Fibroblast of skin of right biceps (primary cell): ENCODE measurements at places on chromosomes 5 and 9.

DNA sequence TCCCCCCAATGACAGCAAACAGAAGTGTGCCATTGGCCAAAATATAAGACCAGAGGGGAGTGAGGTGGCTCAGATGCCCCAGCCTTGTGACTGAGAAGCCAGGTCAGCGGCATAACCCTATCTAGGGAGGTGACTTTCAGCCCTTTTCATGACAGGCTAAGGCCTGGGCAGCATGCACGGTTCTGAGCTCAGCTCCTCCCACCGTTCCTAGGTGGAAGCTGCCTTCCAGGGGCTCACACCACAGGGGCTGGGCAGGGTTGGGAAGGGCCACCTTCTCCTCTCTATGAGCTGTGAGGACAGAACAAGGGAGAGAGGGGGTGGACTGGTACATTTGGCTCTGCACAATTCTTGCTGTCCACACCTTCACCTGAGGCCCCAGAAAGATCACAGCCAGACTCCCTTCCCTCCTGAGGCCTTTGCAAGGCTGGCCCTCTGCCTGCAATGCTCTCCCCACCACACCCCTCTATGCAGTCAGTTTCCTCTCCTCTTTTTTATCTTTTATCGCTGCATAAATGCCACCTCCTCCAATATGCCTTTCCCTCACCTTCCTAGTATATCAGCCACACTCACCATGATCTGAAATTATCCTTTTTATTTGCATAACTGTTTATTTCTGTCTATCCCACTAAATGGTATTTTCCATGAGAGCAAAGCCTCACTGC is 5.1 kb upstream of the EGR1 start:
- DNase-seq: no peak

- DNase-seq: no peak
Measured at GRCh38 chr9:89501311-89501898, 3.5 kb upstream of the SEMA4D start.

- DNase-seq: peak; percentile 62
Measured at GRCh38 chr9:127683723-127684122, 23.1 kb upstream of the CFAP157 start.

GRCh38 chr9:77926371-77926878 is 105.2 kb downstream of the GNAQ start:
- peak; percentile 83 for DNase-seq

DNA sequence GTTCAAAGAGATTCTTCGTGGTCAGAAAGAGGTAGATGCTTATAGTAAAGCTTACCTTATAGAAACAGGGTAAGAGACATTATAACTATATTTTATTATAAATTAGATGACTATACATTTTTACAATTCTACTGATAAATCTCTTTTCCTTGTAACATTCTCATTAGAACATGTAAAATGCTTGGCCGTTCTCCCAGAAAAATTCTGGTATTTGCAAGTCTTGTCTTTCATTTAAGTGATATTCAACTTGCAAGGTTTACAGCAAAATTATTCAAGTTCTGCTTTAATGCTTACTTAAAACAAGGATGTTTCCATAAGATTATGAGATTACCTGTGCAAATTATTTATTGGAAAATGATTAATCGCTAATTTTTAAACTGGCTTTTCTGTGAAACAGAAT is 41.3 kb upstream of the CDH18 start:
- DNase-seq: no peak
